Panc1 (cell line): ENCODE measurements at places on chromosomes 4 and X.

DNA sequence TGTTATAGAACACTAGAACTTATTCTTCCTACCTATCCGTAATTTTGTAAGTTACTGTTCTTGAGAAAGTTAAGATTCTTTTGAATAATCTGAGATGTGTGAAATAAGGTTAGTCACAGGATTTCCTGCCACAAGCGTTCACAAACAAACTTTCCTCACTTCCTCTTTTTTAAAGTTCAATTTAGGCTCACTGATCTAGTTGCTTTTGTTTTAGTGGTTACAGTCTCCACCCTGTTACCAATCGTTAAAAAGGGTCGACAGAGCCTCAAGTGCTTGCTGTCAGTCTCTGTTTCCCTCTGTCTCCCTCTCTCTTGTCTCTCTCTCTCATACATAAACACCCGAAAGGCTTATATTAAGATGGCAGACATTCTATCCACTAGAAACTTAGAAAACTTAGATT lies 35.9 kb upstream of the STK26 start:
- no peak for DNase-seq

DNA sequence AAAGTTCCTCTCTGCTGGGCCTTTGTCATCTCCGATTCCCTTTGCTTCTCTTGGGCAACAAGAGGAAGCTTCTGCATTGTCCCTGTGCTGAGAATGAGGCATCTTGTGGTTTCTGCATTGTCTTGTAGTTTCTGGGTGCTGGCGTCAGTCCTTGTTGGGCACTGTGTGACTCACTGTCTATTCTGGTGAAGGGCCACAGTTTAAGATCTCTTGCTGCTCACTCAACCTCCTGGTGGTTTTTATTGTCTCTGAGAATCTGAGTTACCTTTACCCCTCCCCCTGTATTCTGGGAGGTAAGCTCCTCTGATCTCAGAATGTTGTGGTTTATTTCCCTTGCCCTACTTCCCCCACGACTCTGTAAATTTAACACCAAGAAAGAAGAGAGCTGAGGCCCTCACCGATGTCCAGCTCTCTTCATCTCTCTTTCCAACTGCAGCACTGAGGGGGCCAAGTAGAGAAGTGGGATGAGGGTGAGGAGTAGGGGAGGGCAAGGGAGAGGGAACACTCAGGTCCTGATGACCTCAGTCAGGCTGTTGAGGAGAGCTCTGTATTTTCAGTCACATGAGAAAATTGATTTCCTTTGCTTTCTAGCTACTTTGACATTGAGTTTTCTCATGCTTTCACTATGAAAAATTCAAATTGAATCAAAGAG lies 441.6 kb upstream of the PITX2 start:
- no peak for DNase-seq

DNA sequence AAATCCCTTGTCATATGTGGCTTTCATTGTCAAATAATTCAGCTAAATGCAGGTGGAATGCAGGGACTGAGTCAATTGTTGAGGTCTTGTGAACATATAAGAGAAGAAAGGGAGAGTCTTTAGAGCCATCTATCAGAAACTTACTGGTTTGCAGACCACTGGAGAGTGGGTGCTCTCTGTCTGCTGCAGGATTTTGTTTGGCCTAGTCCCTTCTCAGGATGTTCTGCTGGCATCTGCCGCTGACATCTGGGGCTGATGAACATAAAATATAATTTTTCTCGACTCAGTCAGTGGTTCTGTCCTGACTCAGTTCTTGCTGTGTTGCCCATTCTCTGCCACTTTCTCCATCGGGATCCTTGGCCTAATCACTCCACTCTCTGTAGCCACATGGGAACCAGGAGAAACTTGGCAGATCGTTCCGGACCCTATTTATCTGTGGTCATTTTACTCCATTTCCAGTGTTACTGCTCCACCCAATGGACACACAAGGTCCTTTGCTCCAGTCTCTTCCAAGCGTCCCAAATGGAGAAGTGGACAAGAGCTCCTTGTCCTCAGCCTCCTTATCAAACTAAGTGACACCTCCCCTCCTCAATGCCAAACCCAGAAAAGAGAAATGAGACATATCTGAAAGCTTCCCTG lies 436.2 kb downstream of the FAT4 start:
- no peak for DNase-seq

GRCh38 chr4:80004319-80004718 lies 68.7 kb downstream of the ANTXR2 start:
- no peak for DNase-seq

DNA sequence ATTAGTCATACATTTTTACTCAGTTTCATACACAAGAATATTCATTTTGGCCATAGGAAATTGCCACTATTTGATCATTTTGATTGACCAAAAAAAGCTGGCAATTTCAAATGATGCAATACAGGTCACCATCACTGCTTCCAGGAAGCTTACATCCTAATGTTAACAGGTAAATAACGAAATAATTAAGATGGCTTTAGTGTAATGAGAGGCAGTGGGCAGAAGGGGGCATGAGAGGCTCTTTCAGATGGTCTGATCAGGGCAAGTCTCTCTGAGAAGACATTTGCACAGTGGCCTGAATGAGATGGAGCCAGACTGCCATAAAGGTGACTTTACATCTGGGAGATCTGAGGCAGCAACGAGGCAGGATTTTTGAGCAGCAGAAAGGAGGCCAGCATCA lies 170.7 kb downstream of the SLIT2 start:
- peak; percentile 30 for DNase-seq

GRCh38 chrX:41275661-41276609 lies 58.0 kb upstream of the DDX3X start:
- no peak for DNase-seq

- no peak for DNase-seq
Observed at GRCh38 chr4:159145992-159146330, 43.1 kb downstream of the RAPGEF2 start.

DNA sequence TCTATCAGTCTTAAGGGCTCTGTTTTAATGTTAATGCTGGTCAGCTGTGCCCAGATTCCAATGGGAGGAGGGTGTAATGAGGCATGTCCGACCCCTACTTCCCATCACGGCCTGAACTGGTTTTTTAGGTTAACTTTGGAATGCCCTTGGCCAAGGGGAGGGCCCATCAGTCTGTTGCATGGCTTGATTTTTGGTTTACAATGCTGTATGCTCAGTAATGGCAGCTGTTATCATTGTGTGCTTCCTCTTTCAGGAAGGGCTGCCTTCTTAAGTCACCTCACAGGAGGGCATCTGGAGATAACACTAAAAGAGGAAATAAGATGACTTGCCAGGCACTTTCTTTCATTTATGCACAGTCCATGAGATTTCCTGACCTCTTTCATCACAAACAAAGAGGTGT lies 36.3 kb downstream of the ATXN3L start:
- no peak for DNase-seq

GRCh38 chrX:17077361-17077760 lies 130.9 kb downstream of the REPS2 start:
- DNase-seq: no peak

DNA sequence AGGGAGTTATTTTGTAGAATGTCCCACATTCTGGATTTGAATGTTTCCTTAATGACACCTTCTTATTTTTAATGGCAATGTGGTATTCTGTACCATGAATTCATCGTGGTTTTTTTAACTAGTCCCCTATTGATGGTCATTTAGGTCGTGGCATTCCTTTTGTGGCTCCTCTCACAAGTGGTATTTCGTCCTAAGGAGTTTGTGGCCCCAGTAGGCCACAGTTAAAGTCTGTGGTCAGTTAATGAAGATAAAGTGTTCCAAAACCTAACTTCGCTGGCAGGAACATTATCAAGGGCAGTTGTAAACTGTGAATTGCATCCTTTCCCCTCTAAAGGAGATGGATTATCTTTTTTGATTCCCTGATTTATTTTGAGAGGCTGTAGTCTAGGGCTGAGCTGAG lies 133.2 kb downstream of the TMEM164 start:
- DNase-seq: no peak

DNA sequence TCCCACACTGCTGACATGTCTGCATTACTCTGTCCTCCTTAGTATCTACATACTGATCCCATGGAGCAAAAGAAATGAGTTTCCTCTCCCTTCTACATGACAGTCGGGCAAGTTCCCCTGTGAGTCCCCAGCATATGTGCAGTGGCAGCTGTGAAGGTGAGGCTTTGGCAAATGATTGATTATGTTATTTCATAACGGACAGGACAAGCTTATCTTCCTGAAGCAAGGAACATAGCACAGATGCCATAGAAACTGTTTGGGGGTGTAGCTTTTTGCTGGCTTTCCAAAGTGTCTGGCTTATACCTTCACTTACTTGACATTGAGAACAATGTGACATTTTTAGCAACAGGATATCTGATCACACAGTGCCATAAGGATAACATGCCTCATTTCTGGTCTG lies 136.8 kb upstream of the PDLIM3 start:
- DNase-seq: no peak
